ENCODE measurements at places on chromosomes 4 and X.

DNA sequence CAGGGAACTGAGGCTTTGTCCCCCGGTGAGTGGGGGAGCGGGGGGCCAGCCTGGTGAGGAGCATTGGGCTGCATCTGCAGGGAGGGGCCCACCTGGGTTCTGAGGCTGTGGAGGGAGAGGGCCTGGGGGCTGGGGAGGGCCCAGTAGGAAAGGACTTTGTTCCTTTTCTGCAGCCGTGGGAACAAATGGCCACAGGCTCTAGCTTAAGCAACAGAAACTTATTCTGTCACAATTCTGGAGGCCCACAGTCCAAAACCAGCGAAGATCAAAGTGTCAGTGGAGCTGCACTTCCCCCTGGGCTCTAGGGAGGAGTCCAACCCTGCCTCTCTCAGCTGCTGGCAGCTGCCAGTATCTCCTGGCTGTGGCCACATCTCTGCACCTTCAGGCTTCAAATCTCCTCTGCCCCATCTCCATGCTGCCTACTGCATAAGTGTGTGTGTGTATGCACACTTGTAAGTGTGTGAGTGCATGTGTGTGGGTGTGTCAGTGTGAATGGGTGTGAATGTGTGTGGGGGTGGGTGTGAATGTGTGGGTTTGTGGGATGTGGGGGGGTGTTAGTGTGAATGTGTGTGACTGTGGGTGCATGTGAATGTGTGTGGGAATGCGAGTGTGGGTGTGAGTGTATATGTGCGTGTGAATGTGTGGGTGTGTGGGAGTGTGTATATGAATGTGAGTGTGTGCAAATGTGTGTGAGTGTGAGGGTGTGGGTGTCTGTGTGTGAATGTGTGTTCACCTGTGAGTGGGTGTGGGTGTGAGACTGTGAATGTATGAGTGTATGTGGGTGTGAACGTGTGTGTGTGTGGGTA lies 204.5 kb upstream of the PSAPL1 start:
- no peak for DNase-seq

GRCh38 chrX:11611161-11611560 lies 54.6 kb downstream of the ARHGAP6 start:
- DNase-seq: peak; percentile 2

DNA sequence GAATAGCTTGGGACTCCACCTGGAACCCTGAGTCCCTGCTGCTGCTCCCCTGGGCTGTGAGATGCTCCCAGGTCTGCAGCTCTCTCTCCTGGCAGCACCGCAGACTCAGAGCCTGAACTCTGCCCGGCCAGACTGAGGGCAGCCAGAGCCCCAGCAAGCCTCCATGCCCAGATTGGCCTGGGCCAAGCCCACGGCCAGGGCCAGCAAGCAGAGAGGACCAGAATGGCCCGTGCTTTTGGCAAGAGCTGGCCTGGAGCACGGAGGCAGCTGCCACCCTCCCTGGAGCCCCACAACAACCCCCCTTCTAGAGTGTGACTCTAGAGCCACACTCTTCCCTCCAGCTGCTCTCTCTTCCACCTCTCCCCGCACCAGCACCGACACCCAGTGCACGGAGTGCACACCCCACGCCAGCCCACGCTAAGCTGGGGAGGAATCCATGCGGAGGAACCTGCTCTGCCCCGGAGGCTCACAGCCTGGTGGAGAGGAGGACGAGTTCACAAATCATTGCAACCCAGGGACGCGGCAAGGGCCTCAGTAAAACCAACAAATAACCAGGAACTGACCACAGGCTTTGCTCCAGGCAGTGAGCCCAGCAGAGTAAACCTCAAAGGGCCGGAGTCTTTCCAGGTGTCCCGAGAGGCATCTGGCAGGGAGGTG lies 110.3 kb downstream of the HMX1 start:
- no peak for DNase-seq

GRCh38 chrX:100048156-100048555 lies 361.9 kb downstream of the PCDH19 start:
- DNase-seq: no peak

GRCh38 chrX:129755779-129756650 lies 17.2 kb downstream of the XPNPEP2 start:
- peak; percentile 36 for DNase-seq

DNA sequence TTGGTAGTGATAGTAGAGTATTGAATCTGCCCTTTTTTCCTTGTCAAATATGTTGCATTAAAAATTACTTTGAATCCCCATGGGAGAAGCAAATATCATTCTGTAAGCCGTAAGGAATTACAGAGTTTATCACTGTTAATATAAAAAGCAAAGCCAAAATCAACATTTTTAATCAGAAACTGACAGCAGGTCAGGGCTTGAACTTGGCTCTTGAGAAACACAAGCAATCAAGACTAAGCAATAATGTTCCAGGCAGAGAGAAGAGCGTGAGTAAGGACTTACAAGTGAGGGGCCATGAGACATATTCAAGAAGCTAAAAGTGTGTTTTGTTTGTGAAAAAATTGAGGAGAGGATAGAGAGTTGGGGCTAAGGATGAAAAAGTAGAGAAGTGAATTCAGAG lies 68.2 kb downstream of the ARHGAP6 start:
- no peak for DNase-seq

DNA sequence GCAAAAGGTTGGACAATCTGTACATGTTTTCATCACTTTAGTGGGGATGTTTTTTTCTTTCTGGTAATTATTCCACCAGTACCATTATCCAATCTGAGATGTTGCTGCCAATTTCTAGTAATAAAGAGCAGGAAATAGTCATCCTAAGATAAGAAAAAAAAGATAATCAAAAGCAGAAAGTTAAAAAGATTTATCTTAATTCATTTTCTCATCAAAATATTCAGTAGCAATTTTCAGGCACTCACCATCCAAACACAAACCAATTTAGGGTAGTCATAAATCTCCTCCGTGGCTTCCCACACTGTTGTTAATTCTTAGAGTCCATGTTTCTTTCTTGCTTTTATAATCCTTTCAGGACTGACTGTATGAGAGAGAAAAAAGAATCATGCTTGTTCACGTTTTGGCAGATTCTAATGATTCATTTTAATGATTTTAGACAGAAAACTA lies 263.7 kb upstream of the UGT8 start:
- no peak for DNase-seq

DNA sequence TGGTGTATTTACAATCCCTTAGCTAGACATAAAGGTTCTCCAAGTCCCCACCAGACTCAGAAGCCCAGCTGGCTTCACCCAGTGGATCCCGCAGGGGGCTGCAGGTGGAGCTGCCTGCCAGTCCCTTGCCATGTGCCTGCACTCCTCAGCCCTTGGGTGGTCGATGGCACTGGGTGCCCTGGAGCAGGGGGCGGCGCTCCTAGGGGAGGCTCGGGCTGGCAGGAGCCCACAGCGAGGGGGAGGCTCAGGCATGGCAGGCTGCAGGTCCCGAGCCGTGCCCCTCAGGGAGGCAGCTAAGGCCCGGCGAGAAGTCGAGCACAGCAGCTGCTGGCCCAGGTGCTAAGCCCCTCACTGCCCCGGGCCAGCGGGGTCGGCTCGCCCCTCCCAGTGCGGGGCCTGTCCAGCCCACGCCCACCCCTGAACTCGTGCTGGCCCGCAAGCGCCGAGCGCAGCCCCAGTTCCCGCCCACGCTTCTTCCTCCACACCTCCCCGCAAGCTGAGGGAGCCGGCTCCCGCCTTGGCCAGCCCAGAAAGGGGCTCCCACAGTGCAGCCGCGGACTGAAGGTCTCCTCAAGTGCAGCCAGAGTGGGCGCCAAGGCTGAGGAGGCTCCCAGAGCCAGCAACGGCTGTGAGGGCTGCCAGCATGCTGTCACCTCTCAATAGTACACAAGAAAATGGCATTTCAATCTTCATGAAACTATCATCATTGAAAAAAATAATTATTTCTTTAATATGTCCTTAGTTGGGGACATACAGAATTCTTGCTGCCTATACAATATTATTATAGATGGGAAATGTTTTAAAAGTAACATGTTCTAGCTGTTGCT lies 189.1 kb downstream of the SLC7A11 start:
- no peak for DNase-seq
